ENCODE measurements at places on chromosomes 5 and 9. TPM values are rescaled to one million over a fixed set of nuclear protein-coding genes. Genes with fewer than 3 reads are reported as not detected.

AGXT2 gene
- total RNA-seq = not detected

PCDHGB3 gene
- 2.9 TPM for total RNA-seq

KCNV2 gene
- not detected for total RNA-seq

AMBP gene
- not detected for total RNA-seq

ZNF483 gene
- 2.9 TPM for total RNA-seq

NXNL2 gene
- total RNA-seq = not detected

PDZD2 gene
- total RNA-seq = 4.0 TPM

LHX3 gene
- not detected for total RNA-seq

PCDH1 gene
- 194 TPM for total RNA-seq

THBS4 gene
- total RNA-seq = not detected

GADD45G gene
- 0.53 TPM for total RNA-seq

OSMR gene
- total RNA-seq = 59.1 TPM

PCDHB9 gene
- 0.13 TPM for total RNA-seq

JAK2 gene
- 18.6 TPM for total RNA-seq

IFNA21 gene
- total RNA-seq = not detected

ATOSB gene
- 29.8 TPM for total RNA-seq

DNAJA1 gene
- total RNA-seq = 165 TPM

PCDH12 gene
- total RNA-seq = 35.1 TPM

RGMB gene
- 46.4 TPM for total RNA-seq

RFX3 gene
- total RNA-seq = 7.2 TPM

IL4 gene
- total RNA-seq = not detected

IFT74 gene
- total RNA-seq = 11.7 TPM

PCYOX1L gene
- 12.1 TPM for total RNA-seq

BAG1 gene
- 58.1 TPM for total RNA-seq
